ENCODE measurements at places on chromosomes 5 and 9.

DNA sequence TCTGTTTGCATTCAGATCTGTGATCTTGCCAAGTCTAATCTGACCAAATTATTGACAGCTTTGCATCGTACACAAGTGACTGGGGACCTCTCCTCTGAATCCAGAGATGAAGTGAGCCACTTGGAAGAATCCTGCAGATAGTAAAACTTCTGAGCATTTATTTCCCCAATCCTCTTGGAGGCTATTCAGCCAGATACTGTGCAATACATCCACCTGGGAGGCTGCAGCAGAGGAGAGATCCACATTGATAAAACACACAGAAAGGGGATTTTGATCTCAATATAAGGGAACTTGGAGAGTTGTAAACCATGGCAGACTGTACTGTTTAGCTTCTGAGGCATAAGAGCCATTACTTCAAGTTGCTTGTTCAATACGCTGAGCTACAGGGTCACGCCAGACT is 654.6 kb downstream of the MTRR start:
- DNase-seq: no peak

GRCh38 chr5:154117050-154117449 is 73.5 kb upstream of the GALNT10 start:
- no peak for DNase-seq

DNA sequence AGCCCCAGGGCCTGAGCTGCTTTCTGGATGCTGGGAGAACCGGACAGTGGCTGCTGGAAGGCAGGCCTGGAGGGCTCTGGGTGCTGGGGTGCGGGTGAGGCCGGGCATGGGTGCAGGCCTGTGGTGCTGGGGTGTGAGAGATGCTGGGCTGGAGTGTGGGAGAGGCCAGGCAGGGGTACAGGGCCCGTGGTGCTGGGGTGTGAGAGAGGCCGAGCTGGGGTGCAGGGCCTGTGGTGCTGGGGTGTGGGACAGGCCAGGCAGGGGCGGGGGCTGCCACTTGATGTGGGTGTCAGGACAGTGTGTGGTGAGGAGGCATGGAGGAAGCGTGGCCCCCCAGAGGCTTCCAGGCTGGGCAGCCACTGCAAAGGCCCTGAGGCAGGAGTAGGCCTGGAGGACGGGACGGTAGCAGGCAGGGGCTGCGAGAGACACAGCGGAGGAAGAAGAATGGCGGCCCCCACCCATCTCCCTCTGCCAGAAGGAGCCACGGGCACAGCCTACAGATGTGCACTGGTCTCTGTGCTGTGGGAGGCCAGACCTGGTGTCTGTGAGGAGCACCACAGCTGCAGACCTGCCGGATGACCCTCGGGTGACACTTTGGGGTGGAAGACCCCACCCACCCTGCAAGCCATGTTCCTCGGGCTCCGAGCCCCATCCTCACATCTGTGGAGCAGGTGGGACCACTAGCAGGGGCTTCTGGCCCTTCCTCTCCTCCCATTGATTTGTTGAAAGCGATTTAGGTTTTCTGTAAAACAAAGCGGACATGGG is 9.3 kb downstream of the NKD2 start:
- DNase-seq: no peak

DNA sequence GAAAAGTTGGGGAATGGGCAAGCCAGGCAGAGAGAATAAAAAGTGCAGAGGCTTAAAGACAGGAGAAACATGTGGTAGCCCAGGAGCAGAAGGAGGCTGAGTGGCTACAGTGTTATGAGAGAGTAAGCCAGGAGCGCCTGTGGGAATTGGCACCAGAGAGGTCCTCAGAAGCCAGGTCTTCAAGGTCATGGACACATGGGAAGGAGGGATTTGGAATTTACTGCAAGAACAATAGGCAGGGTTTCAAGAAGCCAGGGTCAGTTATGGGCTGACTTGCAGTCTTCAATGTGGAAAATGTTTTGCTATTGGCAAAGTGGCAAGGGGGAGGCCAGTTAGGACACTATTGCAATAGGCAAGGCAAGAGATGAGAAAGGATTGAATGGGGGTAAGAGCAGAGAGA is 29.3 kb downstream of the ERAP1 start:
- DNase-seq: no peak

DNA sequence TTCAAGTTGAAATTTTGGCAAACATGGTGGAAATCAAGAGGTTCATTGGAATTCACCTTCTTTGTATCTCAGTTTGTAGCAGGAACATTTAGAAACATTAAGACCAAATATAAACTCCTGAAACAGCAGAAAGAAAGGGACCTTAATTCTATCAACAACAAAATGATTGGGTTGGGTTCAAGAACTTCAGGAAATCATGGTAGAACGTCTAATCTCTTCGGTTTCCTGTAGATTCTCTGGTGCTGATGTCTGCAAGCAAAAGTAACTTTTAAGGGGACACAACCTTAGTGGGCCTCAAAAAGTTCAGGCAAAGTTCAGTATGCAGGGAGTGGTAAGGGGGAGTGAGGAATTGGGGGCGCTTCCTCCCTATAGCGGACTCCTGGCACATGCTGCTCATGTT is 3.4 kb downstream of the IL33 start:
- DNase-seq: no peak

DNA sequence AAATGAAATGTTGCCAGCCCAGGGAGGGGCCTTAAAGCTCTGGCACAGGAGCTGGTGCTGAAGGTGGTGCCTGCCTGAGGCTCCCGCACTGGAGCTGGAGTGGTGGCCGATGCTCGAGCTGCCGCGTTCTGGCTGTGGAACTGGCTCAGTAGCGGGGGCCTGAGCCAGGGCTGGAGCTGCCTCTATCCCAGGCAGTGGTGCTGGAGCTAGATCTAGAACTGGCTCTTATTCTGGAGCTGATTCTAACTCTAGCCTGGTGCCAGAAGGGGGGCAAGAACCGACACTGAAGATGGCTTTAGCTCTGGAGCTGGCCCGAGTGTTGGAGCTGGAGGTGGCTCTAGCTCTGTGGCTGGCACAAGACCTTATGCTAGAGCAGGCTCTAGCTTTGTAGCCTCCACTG is 19.2 kb downstream of the OBP2B start:
- no peak for DNase-seq

GRCh38 chr9:25677301-25678146 is 720 bp downstream of the TUSC1 start:
- no peak for DNase-seq

GRCh38 chr5:39266442-39266841 is 47.1 kb upstream of the FYB1 start:
- no peak for DNase-seq

GRCh38 chr5:169663537-169663936 is 26.5 kb downstream of the DOCK2 start:
- DNase-seq: no peak

- DNase-seq: no peak
These were observed 5.7 kb upstream of the SYK start for GRCh38 chr9:90795871-90796317.

- peak; percentile 45 for DNase-seq
These were observed 11.0 kb upstream of the EXOSC2 start for GRCh38 chr9:130682421-130683121.

DNA sequence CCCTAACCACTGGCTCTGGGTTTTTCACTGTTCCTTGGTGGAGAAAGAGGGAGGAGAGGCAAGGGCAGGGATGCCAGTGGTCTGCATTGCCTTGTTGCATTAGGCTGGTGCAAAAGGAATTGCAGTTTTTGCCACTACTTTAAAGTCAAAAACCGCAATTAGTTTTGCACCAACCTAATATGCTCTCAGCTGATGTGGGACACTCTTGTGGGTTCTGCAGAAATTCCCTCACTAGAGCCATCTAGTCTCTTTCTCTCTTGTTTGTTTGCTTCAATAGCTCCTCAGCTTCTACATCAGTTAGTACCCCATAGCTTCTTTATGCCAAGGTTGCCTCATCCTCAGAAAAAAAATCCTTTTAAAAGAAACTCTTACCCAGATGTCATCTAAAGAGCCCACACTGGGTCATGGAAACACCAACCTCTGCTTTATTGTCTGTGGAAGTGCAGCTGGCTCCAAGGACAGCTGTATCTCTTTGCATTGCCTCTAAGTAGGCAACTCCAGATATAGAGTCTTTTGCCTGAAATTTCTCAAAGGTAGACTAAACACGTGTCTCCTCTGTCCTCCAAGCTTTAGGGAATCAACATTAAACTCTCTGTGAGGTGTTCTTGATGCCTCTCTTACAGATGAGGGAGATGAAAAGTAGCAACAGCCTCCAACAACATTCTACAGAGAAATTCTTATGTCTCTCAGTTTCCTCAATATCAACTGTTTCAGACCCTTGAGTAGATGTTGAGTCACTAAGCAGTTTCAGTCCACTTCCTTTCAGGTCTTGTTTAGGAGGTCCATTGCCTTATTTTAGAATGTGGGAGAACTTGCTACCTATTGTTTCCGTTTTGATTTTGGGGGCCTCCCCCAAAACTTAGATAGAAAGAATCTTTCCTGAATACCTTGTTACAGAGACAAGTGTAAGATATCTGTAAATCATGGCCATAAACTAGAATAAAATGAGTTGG is 84.9 kb upstream of the MEF2C start:
- no peak for DNase-seq

DNA sequence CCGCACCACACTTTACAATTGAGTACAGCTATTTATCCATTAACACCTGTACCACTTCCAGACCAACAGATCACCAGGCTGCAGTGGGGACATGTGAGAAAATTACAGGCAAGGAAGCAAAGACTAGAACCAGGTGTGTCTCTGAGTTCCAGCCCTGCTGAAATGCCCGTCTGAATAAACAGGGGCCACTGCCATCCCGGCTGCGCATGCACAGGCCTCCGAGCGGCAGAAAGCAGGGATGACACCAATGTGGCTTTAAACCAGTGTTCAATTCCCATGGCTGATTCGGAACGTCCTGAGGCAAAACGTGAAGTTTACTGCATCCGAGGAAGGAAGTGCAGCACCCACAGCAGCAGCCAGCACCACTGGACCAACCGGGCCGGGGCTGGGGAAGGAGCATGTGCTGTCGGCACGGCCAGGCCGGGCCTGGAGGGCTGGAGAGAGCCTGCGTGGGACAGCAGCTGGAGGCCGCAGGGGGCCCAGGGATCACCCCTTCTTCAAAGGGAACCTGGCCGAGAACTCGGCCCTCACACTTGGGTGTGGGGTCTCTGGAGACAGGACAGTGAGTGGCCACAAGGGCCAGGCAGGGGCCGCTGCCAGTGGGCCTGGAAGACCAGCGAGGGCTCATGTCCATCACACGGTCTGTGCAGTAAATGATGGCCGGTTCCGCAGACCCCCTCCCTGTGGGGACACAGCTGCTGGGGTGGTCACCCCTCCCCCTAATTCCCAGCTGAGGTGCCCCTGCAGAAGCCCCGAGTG is 33.0 kb upstream of the SLC12A7 start:
- no peak for DNase-seq

DNA sequence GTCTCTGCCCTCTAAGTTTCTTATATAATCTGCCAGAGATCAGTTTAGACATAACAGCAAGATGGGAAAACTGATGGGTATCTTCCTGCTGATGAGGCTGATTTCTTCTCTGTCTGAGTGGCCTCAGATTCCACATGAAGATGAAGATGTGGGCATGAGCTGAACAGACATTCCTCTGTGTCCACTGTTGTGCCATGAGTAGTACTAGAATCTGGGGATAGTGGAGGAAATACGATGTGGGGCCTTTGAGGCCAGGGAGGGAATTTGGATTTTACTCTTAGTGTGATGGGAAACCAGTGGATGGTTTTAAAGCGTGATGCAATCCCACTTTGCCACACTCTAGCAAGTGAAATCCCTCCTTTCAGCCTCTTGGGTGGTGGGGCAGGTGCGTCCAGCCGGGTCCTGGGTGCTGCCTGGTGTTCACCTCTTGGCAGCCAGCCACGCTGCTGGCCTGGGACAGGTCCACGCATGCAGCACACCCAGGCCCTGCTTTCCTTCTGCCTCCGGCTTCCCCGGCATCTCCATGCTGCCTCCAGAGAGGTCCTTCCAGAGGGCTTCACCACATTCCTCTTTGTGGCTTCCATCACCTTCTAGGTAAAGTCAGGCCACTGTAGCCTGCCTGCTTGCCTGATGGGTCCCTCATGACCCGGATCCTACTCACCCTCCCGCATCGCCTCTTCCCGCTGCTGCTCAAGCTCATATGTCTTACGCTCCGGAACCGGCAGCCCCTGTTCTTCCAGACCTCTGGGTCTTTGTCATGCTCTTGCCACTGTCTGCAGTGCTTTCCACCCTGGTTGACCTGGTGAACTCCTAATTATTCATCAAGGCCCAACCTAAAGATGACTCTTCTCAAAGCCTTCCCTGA is 28.1 kb upstream of the SH3PXD2B start:
- DNase-seq: no peak

GRCh38 chr5:149224282-149224681 is 47.4 kb upstream of the AFAP1L1 start:
- DNase-seq: no peak

GRCh38 chr5:159211729-159212174 is 2.4 kb upstream of the RNF145 start:
- DNase-seq: no peak

DNA sequence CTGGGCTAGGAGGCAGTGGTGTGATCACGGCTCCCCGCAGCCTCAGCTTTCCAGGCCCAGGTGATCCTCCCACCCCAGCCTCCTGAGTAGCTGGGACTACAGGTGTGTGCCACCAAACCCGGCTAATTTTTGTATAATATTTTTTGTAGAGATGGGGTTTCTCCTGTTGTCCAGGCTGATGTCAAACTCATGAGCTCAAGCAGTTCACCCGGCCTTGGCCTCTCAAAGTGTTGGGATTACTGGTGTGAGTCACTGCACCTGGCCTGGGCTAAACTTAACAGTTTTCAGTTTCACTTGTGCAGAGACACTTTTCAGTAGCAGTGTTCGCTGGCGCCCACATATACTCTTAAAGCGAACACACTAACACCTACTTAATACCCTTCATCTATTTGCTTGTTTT is 205.6 kb upstream of the ZNF608 start:
- DNase-seq: no peak

- DNase-seq: peak; percentile 74
These were observed 115.4 kb downstream of the RGS3 start for GRCh38 chr9:113578882-113579282.

- DNase-seq: peak; percentile 7
These were observed 107.4 kb downstream of the SCAMP1 start for GRCh38 chr5:78467752-78468357.

- no peak for DNase-seq
These were observed 20.5 kb upstream of the MEIKIN start for GRCh38 chr5:131965826-131966415.

DNA sequence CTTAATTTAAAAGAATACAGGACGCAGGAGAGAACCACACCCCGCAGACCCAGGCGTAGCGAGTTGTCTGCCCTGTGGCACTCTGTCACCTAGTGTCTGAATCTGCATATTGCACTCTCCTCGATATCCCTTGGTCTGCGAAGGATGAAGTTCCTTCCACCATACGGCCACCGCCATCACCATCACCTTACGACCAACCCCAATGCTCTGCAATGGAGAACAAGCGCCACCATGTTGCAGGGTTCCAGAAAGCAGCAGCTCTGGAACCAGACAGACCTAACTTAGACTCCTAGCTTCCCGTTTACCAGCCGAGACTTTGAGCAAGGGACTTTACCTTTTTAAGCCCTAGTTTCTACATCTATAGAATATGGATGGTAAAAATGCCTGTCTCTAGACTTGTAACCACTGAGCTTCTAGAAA is 77.4 kb upstream of the DMRT1 start:
- no peak for DNase-seq

Measured in CD8-positive, alpha-beta memory T cell (primary cell).